ENCODE measurements at places on chromosomes 2 and 18.
A peak's percentile ranks its signal among the peaks of the same experiment; 100 is the strongest.

GRCh38 chr18:51751901-51752300 lies 554.4 kb upstream of the MEX3C start:
- DNase-seq = no peak

DNA sequence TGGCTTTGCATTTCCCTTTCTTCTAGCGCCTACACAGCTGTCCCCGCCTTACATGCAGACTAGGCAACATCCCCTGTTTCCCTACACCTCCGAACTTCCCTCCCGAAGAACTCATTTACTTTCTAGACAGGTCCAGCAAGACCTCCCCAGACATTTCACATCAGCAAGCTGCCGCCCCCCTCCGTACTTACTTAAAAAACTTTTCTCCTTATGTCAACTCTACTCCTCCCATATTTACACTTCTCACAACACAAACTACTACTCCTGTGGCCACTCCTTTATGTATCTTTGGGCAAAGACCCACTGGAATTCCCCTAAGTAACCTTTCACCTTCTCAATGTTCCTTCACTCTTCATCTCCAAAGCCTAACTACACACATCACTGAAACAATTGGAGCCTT lies 20.4 kb upstream of the ZNF397 start:
- no peak for DNase-seq

- DNase-seq = no peak
Measured at GRCh38 chr2:162929571-162929970, 91.0 kb upstream of the KCNH7 start.

DNA sequence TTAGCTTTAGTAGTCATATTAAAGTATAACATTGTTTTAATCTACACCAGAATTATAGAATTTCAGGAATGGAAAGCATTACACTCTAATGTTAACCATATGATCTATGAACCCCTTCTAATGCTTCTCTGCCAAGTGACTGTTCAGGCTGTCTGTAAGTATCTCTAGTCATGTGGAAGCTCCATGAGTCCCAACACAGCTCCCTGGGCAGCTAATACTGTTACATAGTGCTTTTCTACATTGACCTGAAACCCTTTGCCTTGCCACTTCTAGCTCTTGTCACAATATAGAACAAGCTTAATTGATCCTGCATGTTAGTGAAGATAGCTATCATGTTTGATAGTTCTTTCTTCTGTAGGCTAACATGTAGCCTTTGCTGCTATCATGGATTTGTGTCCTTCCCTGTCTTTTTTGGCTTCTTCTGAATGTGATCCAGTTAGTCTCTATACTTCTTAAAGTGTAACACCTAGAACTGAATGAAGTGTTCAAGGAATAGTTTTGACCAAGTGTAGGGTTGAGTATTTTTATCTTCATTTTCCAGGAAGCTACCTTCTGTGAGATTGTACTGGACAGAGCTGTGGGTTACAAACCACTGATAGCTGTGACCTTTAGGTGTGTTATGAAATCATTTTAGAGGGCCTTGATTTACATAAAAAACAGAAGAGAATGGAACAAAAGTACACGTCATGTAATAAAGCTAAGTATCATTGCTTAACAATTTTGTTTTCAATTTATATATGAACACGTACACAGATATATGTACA lies 23.7 kb downstream of the BABAM2 start:
- no peak for DNase-seq

DNA sequence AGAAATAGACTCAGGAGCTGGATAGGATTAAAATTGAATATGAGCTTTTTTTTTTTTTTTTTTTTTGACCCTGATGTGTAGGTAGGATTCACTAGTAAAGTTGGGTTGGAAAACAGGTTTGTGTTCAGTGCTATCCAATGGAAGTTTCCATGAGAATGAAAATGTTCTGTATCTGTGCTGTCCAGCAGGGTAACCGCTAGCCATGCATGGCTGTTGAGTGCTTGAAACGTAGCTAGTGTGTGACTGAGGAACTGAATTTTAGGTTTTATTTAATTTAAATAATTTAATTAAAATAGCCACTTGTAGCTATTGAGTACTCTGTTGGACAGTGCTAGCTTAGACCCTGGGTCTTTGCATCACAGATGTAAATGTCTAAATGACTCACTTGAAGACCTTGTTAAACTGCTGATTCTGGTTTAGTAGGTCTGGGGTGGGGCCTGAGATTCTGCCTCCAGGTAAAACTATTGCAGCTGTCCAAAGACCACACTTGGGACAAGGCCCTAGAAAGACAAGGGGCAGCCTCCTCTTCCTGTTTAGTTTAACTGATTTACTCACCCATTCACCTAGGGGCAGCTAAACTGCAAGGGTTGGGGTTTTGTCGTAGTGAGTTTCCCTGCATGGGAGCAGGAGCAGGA lies 84.7 kb upstream of the STON1 start:
- DNase-seq = no peak

DNA sequence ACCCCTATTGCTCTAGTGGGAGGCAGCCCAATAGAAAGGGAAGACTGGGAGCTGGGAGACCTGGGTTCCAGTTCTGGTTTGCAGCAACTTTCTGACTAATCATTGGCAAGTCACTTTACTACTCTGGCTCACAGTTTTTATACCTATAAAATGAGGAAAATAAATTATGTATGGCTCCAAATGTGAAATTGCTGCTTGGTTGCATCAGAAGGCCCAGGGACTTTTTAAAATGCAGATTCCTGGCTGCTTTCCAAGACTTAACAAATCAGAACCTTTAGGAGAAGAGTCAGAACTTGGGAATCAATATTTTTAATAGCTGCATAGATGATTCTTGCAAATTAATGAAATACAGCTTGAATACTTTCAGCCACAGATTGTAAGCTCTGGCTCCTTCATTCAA lies 943.9 kb downstream of the EPHA4 start:
- no peak for DNase-seq

GRCh38 chr2:39913648-39914461 lies 134.8 kb upstream of the THUMPD2 start:
- peak; percentile 6 for DNase-seq

- DNase-seq = no peak
Measured at GRCh38 chr2:84768840-84769239, 112.0 kb downstream of the TRABD2A start.

- DNase-seq = no peak
Measured at GRCh38 chr2:81276595-81276994, 972.0 kb upstream of the LRRTM1 start.

DNA sequence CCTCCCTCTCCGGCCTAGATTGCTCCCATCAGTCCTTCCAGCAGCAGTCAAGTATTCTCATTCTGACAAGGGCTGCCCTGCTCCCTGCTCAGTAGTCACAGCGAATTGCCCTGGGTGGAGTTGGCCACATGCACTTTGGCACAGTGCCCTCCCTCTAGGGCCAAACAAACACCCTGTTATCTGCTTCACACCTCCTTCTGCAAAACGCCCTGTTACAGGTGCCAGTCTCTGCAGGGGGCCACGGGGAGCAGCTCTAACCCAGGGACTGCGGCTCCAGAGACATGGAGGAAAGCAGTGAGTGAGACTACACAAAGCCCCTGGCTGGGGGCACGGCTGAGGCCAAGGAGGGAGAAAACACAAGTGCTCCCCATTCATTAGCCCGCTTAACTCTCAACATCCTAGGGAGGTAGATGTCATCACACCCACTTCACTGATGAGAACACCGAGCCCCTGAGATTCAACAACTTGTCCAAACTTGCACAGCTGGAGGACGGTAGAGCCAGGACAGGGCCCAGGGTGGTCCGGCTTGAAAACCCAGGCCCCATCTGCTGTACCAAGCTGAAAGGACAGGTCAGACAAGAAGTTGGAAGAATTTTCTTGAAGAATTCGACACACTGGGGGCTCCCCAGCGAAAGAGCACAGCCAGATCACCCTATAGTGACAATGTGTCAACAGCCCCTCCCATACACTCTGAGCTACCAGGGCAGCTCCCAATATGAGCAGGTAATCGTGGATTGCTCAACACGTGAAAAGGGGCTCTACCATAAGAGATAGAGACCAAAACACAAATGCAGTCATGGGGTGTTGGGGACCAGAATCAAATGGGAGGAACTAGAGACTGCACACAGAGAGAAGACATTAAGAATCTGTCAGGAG lies 8.7 kb upstream of the TFCP2L1 start:
- no peak for DNase-seq

GRCh38 chr2:44951124-44951523 lies 9.6 kb downstream of the SIX3 start:
- DNase-seq = no peak

DNA sequence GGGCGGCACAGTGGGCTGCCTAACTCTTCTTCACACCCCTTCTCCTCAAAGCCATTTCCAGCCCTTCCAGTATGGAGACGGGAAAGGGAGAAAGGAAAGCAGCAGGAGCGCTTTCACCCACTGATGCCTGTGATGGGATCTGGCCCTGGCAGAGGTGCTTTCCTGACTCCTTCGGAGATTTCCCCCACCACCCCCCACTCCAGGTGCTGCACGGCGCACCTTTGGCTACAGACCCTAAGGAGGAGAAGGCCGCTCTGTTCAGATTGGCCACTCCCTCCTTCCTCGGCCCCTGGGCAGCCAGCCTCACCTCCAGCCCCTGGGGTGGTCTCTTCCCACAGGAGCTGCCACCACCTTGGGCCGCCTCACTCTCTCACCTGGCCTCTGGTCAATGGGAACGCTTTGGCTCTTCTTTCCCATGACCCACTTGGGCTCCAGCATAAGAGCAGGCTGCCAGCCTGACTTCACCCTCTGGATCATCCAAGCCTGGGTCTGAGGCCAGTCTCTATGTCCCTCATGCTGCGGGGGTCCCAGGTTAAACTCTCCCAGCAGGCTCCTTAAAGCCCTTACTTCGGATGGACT lies 18.4 kb upstream of the MAL start:
- DNase-seq = no peak

DNA sequence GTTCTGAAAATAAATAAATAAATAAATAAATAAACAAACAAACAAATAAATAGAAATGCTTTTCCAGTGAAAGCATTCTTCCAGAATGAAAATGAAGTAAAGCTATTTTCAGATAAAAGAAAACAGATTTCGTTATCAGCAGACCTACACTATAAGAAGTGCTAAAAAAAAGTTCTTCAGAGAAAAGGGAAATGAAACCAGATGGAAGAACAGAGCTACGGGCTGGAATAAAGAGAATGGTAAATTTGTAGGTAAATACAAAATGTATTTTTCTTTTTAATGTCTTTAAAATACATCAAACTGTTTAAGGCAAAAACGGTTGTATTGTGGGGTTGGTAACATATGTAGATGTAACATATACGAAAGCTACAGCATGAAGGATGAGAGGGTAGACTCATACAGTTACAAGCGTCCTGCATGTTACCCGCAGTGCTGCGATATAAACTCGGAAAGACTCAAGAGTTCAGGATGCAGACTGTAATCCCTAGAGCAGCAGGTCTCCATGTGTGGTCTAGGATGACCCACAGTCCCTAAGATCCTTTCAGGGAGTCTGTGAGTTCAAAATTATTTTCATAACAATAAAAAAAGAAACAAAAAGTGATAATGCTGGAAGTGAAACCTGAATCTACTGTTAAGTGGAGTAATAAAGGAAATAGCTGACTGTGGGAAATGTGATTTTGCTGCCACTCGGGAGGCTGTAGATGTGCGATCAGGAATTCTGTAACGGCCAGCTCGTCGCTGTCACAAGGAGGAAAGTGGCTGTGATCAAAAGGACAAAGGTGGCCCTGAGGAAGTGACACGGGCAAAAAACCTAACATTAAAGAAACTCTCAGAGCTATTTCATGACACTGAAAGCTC lies 5.3 kb upstream of the RAB12 start:
- DNase-seq = no peak

DNA sequence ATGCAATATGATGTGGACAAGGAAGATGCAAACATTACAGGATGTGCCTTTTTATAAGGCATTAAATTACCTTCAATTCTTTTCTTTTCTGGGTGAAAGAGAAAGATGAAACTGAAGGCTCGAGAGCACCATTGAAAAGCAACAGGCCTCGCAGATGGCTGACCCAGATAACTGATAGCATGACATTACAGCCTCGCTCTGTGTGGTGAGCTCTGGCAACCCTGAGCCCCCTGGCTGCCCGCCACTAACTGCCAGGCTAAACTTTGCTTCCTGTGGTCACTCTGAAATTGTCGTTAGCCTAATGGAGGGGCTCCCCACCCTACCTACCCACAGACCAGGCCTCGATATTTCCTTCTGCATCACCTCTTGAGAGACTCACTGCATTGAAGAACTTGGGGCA lies 516.8 kb upstream of the FANCL start:
- DNase-seq = no peak

- no peak for DNase-seq
Measured at GRCh38 chr2:27282892-27283291, 663 bp downstream of the TRIM54 start.

DNA sequence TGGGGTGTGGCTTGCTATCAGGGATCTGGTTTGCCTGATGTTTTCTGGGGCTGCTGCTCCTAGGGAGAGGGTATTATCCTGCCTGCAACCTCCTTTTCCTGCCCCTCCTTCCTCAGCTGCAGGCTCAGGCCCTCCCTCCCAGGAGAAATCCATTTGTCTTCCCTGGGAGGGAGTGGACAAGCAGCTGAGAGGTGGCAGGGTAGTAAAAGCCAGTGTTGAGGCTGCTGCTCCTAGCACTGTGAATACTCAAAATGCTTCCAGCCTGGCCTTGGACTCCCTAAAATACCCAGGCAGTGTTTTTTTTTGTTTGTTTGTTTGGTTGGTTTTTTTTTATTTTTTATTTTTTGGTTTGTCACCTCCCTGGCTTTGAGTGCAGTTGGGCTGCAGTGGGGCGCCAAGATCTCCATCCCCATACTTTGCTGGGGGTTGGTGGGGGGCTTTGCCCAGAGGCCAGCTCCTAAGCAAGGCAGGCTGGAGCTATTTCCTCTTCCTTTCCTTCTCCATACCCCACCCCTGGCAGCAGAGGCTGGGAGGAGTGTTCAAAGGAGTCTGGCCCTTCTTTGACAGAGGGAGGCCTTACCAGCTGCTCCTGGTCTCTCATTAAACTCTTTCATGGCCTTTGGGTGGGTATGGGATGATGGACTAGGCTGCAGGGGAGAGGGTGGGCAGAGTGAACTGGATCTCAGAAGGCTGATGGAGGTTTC lies 13.6 kb downstream of the HOXD3 start:
- DNase-seq = no peak

DNA sequence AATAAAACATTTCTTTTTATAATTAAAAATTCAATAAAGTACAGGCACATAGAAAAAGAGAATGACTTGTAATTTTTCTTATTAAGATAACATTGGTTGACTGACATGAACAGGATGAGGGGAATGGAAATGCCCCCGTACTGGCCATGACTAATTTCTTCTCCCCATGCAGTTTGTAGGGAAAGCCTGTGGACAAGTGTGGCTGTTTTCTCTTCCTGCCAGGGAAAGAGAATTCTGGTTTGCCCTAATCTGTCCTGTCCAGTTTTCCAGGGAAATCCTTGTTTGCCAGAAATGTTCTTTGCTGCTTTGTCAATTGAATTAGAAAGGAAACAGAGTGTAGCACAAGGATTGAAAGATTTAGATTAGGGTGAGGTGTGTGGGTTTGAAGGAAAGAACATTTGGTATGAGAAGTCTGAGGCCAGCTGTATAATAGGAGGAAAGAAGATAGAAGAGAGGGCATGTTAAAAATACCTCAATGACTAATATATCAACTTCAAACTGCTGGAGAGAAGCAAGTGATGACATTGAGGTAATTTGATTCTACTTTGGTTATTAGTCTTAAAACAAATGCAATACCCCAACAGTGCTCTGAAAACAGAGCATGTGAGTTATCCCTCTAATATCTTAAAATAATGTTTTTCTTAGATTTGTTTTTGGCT lies 593.9 kb upstream of the ZNF804A start:
- no peak for DNase-seq

GRCh38 chr2:218997731-218998130 lies 4.5 kb upstream of the CRYBA2 start:
- DNase-seq = no peak

- DNase-seq = no peak
Measured at GRCh38 chr2:85796341-85797262, 42.8 kb downstream of the ATOH8 start.

- no peak for DNase-seq
Measured at GRCh38 chr2:121260370-121261154, 24.4 kb downstream of the TFCP2L1 start.

All from activated naive CD4-positive, alpha-beta T cell treated with anti-CD3 and anti-CD28 coated beads, Interleukin-2, amount 50 U/mL, for 72 hours (primary cell).